Dermis blood vessel endothelial cell (primary cell): ENCODE measurements at places on chromosomes 11 and 22. TPM values are rescaled to one million over a fixed set of nuclear protein-coding genes. Genes with fewer than 3 reads are reported as not detected.

The NRGN gene
- 0.51 and 1.3 TPM in 2 replicates for total RNA-seq

The CHST1 gene
- 15.7 and 23.1 TPM in 2 replicates for total RNA-seq

The HINFP gene
- total RNA-seq: 14.8 and 19.2 TPM in 2 replicates

The TFIP11 gene
- 44.6 and 54.1 TPM in 2 replicates for total RNA-seq

The FADS1 gene
- total RNA-seq: 34.9 and 73.6 TPM in 2 replicates

The FOLR2 gene
- not detected in 2 replicates for total RNA-seq

The ALX4 gene
- total RNA-seq: not detected in 2 replicates

The SPDYC gene
- not detected in 2 replicates for total RNA-seq

The CCDC89 gene
- not detected in 2 replicates for total RNA-seq

The CCDC81 gene
- total RNA-seq: under 0.01 and 0.23 TPM in 2 replicates

The OR4D5 gene
- total RNA-seq: not detected in 2 replicates

The MUC5B gene
- total RNA-seq: not detected in 2 replicates

The RAPSN gene
- 0.17 and 0.19 TPM in 2 replicates for total RNA-seq

The CRYBB3 gene
- 0.19 TPM in 1 of 2 replicates, not detected in the other for total RNA-seq

The CLDN25 gene
- not detected in 2 replicates for total RNA-seq

The KLHDC7B gene
- not detected in 2 replicates for total RNA-seq

The MYO7A gene
- 7.7 and 8.7 TPM in 2 replicates for total RNA-seq

The TREH gene
- total RNA-seq: not detected in 2 replicates

The B4GAT1 gene
- total RNA-seq: 25.8 and 28.1 TPM in 2 replicates

The SLC22A12 gene
- not detected in 2 replicates for total RNA-seq

The OR4D6 gene
- not detected in 2 replicates for total RNA-seq

The MOV10L1 gene
- total RNA-seq: 19.4 and 35.1 TPM in 2 replicates

The MMP1 gene
- 650 and 1,055 TPM in 2 replicates for total RNA-seq

The MIEF1 gene
- total RNA-seq: 19.4 and 26.5 TPM in 2 replicates

The TSSK2 gene
- total RNA-seq: not detected in 2 replicates

The PSMD13 gene
- 160 and 183 TPM in 2 replicates for total RNA-seq

The SWAP70 gene
- 152 and 157 TPM in 2 replicates for total RNA-seq

The SCGB1D2 gene
- total RNA-seq: not detected in 2 replicates

The TMEM218 gene
- total RNA-seq: 23.1 and 24.2 TPM in 2 replicates

The TLCD5 gene
- total RNA-seq: 6.3 and 8.5 TPM in 2 replicates

The NLRP10 gene
- under 0.01 TPM in 1 of 2 replicates, not detected in the other for total RNA-seq

The FGF4 gene
- not detected in 2 replicates for total RNA-seq

The IL17REL gene
- total RNA-seq: 0.05 and 0.17 TPM in 2 replicates

The DCDC1 gene
- total RNA-seq: 0.05 and 0.17 TPM in 2 replicates

The LAYN gene
- total RNA-seq: 71.8 and 91.7 TPM in 2 replicates

The BTBD18 gene
- total RNA-seq: not detected in 2 replicates

The TSPAN32 gene
- not detected in 2 replicates for total RNA-seq

The OR51B5 gene
- not detected in 2 replicates for total RNA-seq

The PHOX2A gene
- not detected in 2 replicates for total RNA-seq

The TTC36 gene
- total RNA-seq: 2.5 and 3.2 TPM in 2 replicates

The GUCY1A2 gene
- under 0.01 and 0.17 TPM in 2 replicates for total RNA-seq

The CRYBB2 gene
- total RNA-seq: not detected in 2 replicates
